ENCODE measurements at places on chromosomes 16 and 17.
A peak's percentile ranks its signal among the peaks of the same experiment; 100 is the strongest.

GRCh38 chr17:81509207-81509971, 3.2 kb downstream of the ACTG1 start:
- DNase-seq = no peak

DNA sequence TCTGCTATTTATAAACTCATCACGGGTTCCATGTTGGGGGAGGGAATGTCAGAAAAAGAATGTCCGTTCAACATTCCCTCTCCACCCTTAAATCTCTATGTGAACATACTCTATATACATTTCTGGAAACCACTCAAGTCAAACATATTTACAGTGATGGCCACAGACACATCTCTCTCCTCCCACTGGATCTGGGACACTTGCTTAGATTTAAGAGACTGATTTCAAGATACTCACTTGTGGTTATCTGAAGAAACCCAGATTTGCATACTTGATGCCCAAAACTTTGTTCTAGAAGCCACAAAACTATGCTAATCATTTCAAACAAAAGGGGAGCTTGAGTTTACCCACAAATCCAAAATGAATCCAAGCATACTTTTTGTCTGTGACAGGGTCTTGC, 182.9 kb upstream of the SOX9 start:
- no peak for DNase-seq

DNA sequence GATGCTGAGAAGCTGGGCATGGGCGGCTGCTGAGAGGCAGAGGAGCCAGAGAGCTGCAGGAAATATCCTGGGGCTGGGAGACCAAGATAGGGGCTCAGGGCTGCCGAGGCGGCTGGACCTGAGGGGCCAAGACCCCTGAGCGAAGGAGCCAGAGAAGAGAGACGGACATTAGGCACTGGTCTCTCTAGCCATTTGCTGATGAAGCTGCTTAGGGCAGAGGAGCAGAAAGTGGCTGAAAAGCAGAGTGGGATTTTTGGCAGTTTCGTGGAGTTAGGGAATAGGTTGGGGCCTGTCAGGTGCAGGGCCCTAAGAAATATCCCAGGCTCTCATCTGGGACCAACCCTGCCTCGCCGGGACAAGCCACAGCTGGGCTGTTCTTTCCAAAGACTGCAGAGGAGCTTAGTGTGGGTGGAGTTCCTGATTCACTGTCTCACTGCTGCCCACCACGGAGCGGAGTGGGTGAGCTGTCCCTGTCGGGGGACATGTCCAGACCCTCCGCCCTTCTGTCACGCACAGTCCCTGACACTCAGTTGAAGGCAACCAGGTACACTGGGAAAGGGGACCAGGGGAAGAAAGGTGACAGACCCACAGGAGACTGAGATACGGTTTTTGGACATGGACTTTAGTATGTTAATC, 11.3 kb upstream of the DNASE1 start:
- no peak for DNase-seq

DNA sequence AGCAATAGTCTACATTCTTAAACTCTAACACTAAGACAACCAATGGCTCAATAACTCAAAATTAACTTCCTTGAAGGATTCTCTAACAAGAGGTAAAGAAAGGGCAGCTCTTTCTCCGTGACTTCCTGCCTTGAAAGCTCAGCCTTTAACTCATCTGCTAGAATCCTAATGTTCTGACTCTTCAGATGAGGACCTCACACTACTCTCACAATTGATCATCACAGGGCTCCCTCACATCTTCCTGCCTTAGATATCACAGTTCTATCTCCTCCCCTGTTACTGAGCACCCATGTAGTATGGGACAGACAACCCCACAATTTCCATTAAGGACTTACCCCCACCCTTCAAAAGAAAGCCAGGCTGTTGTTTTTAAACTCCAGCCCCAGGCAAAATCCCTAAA, 33.5 kb downstream of the SMURF2 start:
- no peak for DNase-seq

DNA sequence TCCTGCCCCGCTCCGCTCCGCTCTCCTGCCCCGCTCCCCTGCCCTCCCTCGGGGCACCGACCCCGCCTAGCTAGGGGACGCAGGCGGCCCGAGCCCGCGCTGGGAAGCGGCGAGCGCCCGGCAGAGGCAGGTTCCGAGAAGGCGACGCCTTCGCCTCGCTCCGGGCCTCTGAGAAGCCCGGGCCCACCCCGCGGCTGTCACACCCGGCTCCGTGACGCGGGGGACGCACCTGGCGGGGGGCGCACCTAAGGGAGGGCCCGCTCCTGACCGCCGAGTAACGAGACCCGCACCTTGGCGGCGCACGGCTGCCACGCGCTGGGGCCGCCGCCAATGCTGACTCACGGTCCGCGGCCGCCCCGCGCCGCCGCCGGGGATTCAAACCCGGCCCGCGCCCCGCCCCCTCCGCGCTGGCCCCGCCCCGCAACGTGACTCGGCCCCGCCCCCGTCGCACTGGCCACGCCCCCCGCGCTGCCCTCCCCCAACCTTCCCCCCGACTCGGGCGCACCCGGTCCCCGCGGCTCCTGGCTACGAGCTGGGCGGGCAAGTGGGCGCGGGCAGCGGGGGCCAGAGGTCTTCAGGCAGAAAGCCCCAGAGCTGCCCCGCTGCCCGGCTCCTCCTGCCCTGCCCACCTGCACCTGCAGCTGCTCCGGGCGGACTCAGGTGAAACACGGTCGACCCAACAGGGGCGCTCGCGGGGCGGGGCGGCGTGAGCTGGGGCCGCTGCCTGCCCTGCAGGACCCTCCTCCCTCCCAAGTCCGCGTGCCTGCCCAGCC, 27.8 kb downstream of the GNPTG start:
- DNase-seq = peak; percentile 35

DNA sequence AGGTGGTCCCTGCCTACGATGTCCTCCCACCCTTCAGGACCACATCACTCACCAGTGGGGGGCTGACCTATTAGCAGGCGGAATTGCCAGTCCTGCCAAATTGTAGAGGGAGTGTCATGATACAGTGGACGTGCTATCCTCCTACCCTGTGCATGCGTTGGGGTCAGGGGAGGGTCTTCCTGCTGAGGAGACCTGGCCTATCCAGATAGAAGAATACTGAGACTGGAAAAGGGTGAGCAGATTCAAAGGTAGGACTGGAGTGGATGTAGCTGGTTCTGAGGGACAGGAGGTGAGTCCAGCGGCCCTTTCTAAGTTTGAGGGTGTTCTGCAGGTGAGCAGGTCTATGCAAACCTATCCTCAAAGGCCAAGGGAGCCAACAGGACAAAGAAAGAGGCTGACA, 8.0 kb downstream of the PRSS41 start:
- DNase-seq = no peak

- DNase-seq = no peak
These were observed 584 bp downstream of the PMP22 start for GRCh38 chr17:15264542-15264941.

GRCh38 chr17:63349478-63350000, 96.6 kb downstream of the CYB561 start:
- no peak for DNase-seq

GRCh38 chr17:30161601-30162000, 45.0 kb downstream of the NSRP1 start:
- no peak for DNase-seq

GRCh38 chr17:42698736-42699414, 16.5 kb downstream of the CNTNAP1 start:
- DNase-seq = no peak

GRCh38 chr16:78633551-78633950, 534.1 kb downstream of the WWOX start:
- DNase-seq = no peak

- no peak for DNase-seq
These were observed 20.1 kb downstream of the RAB40B start for GRCh38 chr17:82678265-82678891.

DNA sequence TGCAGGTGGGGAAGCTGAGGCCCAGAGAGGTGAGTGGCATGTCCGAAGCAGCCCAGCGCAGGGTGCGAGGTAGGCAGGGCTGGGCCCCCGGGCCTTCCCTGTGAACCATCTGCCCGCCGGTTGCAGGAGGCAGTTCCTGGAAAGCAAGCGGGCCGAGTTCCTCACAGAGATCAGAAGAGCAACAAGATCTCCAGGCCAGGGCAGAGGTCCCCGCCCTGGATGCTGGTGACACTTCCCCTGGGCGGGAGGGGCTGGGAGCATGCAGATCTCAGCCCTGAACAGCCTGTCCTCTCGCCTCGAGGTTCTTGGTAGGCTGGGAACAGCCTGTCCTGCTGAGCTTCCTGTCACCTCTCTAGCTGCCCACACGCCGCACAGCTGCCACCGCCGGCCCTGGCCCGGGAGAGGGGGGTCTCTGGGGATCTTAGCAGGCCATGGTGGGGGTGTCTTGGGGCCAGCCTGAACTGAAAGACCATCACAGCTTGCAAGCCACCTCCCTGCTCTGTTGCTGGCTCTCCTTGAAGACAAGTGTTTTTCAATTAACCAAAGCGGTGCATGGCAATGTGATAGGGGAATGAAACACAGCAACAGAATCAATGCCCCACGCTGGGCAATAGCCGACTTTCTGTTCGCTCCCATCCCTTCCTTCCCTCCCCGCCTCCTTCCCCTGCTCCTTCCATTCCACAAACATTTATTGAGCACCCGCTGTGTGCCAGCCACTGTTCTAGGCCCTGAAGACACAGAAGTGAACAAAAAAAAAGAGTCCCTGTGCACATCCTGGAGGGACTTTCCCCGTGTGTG, 31.7 kb downstream of the SOCS1 start:
- no peak for DNase-seq

Data from NT2/D1 (cell line).